ENCODE measurements at places on chromosomes 7 and 10.

- H3K4me3 ChIP-seq: no peak overlapping the region
- H3K27me3 ChIP-seq: no peaks in the 10 kb centered on the region
- no peak for DNase-seq
- H3K4me1 ChIP-seq: no peaks in the 10 kb centered on the region
Observed at GRCh38 chr7:116037401-116037800, 6.8 kb upstream of the TFEC start.

DNA sequence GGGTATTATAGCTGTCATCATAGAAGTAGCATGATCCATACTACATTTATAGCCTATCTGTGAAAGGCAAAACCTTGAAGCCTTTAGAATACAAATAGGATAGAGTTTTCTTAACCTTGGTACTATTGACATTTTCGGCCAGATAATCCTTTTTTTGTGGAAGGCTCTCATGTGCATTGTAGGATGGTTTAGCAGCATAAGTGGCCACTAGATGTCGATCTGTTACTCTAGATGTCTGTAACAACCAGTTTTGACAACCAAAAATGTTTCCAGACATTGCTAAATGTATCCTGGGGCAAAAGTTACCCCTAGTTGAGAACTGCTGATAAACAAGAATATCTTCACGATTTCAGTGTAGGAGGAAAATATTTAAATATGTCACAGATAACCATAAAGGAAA lies 319.4 kb upstream of the GALNT17 start:
- H3K27ac ChIP-seq: no peak overlapping the region
- no peaks in the 10 kb centered on the region for H3K27me3 ChIP-seq
- no peaks in the 10 kb centered on the region for H3K36me3 ChIP-seq
- no peak for DNase-seq

DNA sequence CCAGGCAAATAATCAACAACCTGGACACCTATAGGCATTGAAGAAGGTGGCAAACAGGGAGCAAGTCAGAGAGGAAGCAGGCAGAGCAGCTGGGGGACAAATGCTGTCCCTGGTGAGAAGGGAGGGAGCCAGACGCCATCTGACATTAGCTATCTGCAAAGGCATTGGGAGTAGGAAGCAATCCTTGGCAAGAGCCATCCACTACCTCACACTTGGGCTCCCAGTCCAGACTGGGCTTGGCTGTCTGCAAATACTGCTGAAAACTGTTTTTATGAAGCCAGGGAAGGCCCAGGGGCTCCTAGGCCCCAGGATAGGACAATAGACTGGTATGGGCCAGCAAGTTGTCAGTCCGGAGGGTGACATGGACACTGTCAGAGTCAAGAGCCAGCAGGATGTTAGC lies 132.5 kb downstream of the SORBS1 start:
- no peak for DNase-seq
- no peaks in the 10 kb centered on the region for H3K27me3 ChIP-seq
- H3K36me3 ChIP-seq: no peaks in the 10 kb centered on the region
- no peak overlapping the region for H3K4me3 ChIP-seq
- H3K4me1 ChIP-seq: no peaks in the 10 kb centered on the region

DNA sequence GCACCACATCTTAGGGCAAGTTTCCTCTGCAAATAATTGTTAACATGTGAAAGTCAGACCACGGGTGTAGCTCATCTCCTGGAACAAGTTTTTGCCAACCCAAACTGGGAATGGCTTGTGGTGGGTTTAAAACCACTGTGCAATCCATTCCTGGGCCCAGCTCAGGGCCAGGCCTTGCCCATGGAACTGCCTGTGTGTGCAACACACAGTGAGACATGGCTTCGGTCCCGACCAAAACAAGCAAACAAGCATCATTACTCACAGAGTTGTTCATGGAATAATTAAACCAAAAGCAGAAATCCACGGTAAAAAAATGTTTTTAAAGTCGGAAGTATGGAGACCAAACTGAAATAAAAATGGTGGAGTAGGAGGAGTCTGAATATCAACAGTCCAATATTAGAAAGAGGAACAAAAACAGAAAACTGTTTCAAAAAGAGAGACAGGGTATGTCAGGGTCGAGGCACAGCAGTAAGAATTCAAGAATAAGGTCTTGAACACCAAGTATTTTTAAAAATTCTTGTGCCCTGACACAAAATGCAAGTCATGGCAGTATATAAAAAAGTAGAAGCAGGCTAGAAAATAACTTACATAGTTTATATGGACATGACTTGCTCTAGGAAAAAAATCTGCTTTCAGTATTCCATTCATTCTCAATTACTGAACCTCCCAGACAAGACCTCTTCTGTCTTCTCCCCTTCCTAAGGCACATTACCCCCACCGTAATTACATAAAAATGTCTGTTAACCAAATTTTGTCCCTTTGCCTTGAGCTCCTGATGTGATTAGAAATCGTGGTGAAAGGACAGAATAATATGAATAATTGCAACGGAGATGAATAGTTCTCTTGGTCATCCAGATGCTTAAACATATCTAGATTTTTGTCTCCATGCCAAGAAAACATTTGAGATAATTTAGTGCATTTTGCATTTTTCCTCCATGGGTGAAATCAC lies 88.4 kb downstream of the FAS start:
- DNase-seq: no peak
- no peaks in the 10 kb centered on the region for H3K4me1 ChIP-seq
- no peak overlapping the region for H3K27ac ChIP-seq

DNA sequence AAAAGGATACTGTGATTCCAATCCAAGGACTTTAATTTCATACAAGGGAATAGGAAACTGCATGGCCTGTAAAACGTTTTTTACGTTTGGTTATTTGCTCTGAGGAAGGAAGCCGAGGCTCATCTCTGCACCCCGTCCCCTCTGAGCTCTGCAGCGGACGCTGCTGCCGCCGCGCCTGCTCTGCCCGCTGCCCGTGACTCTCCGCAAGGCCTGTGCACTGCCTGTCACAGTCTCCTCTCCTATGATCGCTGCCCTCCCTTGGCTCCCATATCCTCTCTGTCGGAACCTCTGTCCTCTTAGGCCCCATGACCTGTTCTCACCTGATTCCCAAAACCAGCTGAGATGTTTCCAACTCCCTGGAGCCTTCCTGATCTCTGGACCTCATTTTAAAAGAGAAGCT lies 320.3 kb upstream of the ZNF32 start:
- H3K4me3 ChIP-seq: no peak overlapping the region
- H3K27ac ChIP-seq: no peak overlapping the region
- H3K4me1 ChIP-seq: peaks cover 10% of the 10 kb centered on the region

Data from kidney (tissue), 22 donors.